ENCODE measurements at places on chromosomes 2 and 18.

GRCh38 chr2:231117148-231117547 lies 7.7 kb downstream of the HTR2B start:
- DNase-seq: no peak

- DNase-seq: no peak
These were observed 657.9 kb downstream of the NYAP2 start for GRCh38 chr2:226057365-226057764.

DNA sequence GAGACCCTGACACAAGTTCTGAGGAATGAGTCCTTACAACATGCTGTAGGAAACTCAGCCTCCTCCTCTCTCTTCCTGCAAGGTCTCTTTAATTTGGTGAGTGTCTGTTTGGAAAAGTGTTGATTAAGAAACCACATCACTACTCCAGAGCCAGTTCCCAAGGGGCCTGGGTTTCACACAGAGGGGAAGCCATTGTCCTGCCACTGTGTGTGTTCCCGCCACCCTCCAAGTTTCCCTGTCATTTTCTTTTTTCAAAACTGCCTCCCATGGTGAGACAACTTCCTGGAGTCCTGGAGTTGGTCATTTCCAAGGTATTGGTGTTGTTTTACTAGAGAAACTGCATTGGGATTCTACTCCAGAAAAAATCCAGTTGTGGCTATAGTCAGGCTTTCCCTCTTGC lies 232.0 kb upstream of the PARD3B start:
- no peak for DNase-seq

DNA sequence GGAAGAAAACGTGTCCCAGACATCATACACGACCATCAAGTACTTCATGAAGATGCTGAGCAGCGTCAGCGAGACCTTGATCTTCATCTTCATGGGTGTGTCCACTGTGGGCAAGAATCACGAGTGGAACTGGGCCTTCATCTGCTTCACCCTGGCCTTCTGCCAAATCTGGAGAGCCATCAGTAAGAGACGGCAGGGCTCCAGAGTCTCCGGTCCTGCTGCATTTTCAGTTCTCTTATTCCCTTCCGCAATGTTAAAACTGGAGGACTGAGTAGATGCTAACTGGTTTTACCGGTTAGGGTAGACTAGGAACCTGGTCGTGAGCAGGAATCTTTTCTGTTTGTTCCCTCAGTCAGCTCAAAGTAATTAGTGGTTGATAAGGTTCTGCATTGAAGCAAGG lies 32.3 kb downstream of the SLC9A4 start:
- DNase-seq: no peak

- DNase-seq: no peak
These were observed 77.2 kb upstream of the FIGN start for GRCh38 chr2:163812926-163813520.

DNA sequence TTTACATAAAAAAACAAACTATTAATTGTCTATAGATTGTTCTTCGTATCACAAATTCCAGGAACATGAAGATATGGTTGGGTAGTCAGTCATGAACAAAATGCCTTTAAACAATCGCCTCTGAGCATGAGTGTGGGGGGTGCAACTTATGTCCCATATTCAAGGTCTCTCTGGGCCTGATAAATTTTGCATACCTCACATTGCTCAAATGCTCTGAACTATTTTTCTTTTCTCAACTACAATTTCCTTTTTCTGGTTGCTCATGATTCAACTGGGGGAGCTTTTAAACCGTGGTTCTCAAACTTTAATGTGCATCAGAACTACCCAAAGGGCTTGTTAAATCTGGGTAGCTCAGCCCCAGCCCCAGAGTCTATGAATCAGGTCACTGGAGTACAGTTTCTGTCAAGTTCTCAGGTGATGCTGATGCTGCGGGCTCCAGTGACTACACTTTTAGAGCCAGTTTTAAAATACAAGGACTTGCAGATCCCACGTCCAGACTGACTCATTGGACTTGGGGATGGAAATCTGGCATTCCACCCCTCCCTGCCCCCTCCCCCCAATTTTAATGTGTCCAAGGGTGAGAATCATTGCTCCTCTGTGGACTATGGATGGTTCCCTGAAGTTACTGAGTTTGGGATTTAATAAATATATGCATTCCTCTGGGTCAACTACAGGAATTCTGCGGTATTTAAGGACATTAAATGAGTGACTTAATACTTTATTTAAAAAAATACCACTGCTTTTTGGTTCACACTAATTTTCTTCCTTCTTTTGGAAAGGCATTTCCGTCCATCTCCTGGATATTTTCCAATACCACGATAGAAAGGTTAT lies 1.5 kb upstream of the GPD2 start:
- no peak for DNase-seq

DNA sequence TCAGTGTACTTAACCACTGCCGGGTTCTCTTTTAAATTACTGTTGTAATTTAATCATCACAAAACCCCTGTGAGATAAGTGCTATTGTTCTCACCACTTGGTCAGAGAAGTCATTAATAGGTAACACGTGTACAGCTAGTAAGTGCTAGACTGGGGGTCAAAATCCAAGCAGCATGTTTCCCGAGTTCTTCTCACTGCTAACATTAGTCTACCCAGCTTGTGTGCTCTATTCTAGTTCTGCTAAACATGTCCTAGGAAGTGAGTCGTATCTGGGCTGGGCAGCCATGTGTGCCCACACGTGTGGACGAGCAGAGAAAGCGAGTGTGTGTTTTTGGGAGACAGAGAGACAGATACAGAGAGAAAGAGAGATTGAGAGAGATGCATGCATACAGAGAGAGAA lies 94.1 kb downstream of the BIN1 start:
- no peak for DNase-seq

DNA sequence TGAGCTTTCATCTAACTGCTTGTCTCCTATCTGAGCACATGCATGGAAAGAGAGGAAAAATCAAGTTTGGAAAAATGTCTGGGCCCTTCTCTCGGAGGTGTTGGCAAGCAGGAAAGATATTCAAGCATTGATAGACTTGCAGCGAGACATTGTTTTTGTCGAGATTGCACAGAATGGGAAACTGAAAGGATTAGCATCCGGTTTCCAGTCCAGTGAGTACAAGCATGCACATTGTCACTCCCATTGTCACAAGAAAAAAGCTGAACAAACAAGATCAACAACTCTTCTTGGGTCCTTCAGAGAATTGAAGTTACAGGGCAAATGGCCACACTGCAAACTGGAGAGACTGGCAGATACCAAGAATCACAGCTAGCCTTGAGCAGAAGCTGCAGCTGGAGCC lies 19.6 kb upstream of the MC5R start:
- DNase-seq: no peak

DNA sequence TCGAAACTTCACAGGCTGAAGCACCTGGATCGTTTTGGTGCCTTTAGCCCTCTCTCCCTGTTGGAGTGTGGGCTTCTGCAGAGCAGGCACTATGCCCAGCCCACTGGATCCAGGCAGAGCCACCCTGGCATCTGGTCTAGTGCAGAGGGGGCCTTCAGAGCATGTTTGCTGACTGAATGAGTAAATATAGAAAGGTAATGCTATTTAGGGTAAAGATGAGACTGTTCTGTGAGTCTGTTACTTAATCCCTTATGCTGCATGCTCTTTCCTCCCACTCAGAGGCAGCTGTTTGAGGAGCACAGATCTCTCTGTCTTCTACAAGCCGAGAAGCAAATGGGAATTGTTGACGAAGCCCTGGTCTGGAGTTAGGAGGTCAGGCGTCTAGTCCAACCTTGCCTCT lies 130.2 kb downstream of the RGPD3 start:
- DNase-seq: no peak

- DNase-seq: no peak
These were observed 17.6 kb downstream of the MYL12B start for GRCh38 chr18:3279201-3280185.

GRCh38 chr2:26139269-26140183 lies 33.4 kb upstream of the GAREM2 start:
- DNase-seq: no peak

GRCh38 chr2:67851956-67852824 lies 210.6 kb downstream of the C1D start:
- no peak for DNase-seq

GRCh38 chr2:148960483-148960882 lies 78.0 kb upstream of the LYPD6B start:
- no peak for DNase-seq

GRCh38 chr2:34365512-34365911 lies 766.4 kb upstream of the FAM98A start:
- no peak for DNase-seq

- no peak for DNase-seq
These were observed 40.8 kb upstream of the PTMA start for GRCh38 chr2:231667496-231667895.

DNA sequence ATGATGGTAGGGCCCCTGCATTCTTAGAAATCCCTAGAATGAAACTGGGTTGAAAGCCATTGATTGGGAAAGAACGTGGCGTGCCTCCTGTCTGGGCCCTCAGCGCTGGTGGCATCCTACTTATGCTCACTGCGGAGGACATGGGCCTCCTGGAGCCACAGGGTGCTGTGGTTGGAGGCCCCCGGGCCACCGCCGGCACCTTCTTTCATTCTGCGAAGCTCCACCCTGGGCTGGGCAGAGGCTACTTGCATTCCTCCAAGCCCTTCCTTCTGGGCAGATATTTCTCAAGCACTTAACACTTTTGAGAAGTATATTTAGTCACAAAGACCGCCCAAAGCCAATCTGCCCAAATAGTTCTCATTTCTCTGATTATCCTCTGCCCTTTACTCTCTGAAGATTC lies 311.9 kb downstream of the MYCN start:
- DNase-seq: no peak

DNA sequence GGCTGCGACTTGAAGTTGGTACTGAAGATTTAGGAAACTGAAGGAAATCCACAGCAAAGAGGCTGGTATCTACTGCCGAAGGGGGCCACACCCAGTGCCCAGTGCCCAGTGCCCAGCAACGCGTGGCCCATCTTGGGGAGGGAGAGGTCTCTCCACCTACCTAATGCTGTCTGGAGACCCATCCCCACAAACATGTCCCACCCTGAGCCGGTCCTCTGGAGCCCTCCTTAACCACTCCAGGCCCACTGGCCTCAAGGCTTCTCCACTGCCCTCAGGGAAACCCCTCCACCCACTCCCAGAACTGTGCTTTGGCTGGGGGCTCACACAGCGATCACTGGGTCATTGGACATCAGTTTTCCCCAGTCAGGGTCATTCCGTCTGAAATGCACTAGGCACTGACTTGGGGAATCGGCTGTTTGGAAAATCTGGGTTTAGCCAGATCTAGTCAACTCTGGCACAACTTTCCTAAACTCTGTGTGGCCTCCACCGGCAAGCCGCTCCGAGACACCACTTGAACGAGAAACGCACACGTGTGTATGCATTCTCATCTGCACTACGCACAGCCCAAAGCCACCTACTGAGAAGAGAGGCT lies 20.1 kb downstream of the GPR55 start:
- no peak for DNase-seq

DNA sequence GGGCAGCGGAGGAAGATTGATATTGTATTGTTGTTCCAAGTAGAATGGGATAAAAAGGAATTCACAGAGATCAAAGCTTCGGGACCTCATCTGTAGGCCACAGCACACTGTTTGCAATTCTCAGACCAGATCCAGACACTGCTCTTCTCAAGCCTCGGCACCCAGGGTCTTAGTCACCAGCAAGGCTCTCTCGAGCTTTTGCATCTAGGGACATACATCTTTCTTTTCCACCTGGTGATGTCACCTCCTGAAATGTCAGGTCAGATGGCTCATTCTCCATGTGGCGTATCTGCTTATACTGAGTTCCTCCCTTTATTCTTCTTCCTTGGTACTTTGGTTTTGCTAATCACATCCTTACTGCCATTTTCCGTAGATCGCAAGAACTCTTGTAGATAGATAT lies 42.9 kb upstream of the SNTG2 start:
- no peak for DNase-seq

- peak; percentile 22 for DNase-seq
These were observed 42.7 kb downstream of the ACSL3 start for GRCh38 chr2:222903234-222904220.

DNA sequence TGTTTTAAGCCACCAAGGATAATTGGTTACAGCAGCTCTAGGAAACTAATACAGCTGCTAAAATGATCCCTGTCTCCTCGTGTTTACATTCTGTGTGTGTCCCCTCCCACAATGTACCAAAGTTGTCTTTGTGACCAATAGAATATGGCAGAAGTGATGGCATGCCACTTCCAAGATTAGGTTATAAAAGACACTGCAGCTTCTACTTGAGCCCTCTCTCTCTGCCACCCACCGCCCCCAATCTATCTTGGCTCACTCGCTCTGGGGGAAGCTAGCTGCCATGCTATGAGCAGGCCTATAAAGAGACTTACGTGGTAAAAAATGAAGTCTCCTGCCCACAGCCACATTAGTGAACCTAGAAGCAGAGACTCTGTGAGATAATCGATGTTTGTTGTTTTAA lies 3.5 kb upstream of the IL1F10 start:
- DNase-seq: no peak

Data from D721Med (cell line).